ENCODE measurements at places on chromosomes 5 and 9. TPM values are rescaled to one million over a fixed set of nuclear protein-coding genes. Genes with fewer than 3 reads are reported as not detected.

Gene GHR
- not detected for total RNA-seq

Gene GRXCR2
- not detected for total RNA-seq

Gene PCDHGA8
- 0.20 TPM for total RNA-seq

Gene SLC6A3
- not detected for total RNA-seq

Gene PCDHGA7
- 0.10 TPM for total RNA-seq

Gene AQP7
- not detected for total RNA-seq

Gene MACROH2A1
- 252 TPM for total RNA-seq

Gene CTSV
- not detected for total RNA-seq

Gene PCDHGC5
- 0.17 TPM for total RNA-seq

Gene PRRC1
- total RNA-seq: 43.5 TPM

Gene OLFML2A
- total RNA-seq: not detected

Gene GAS1
- 0.53 TPM for total RNA-seq

All from natural killer cell treated with Interleukin-12 subunit alpha and Interleukin-12 subunit beta and Interleukin-15 and Interleukin-18, amount 100 ng/mL, for 72 hours (primary cell).